ENCODE measurements at places on chromosomes 1 and 21.

GRCh38 chr1:53585129-53585528, 125.9 kb downstream of the DMRTB1 start:
- no peak for DNase-seq

DNA sequence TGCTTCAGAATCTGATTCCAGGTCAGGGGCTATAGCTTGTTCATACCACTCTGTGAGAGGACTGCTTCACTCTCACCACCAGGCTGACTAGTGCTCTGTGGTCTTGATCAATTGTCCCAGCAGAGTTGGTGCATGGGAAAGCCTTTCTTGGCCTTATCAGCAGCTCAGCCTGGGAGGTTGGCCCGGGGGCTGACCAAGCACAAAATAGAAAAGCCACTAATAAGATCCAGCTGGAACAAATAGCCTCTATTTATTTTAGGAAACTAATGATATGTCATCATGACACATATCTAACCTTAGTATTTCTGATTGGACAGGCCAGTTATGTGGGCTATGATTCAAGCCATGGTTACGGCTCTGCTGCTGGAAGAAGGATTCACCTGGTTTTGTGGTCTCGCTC, 134.2 kb downstream of the GDAP2 start:
- DNase-seq: no peak

DNA sequence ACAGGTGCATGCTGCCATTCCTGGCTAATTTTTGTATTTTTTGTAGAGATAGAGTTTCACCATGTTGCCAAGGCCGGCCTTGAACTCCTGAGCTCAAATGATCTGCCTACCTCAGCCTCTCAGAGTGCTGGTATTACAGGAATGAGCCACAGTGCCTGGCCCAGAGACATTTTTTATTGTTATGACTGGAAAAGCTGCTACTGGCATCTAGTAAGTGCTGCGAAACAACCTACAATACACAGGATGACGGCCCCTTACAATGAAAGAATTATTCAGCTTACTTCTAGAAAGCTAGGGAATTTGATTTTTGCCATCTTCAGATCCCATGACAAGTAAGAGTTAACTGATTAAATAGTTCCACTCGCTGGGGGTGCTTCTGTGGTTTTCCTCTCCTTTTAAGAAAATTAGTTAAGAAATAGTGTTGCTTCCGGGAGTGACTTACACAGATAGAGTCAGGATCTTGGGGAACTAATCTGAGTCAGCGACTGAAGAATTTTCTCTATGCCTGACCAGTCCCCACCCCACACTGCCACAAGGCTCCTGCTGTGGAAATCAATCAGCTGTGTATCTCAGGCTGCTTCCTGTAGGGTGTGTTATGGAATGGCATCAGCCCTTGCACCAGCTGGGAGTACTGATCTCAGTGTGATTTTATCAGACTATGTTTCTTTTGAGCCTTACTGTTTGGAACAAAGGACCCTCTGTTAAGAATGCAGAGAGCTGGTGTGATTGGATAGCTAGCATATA, 93.0 kb upstream of the BMP8A start:
- no peak for DNase-seq

DNA sequence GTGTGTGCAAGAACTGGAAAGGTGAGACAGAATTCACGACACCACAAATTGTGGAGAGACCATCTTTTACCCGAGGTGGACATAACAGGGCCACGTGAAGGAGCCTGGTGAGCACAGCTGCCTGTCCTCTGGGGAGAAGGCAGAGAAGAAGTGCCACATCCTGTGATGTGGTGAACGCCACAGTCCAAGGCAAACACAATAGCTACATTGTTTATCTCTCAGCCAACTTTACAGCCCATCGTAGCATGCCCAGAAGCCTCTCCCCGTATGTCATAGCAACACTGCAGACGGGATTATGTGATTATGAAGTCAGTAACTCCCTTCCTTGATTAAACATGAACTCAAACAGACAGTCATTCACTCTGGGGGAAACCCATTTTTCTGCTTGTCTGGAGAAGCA, 612.2 kb downstream of the SMYD3 start:
- no peak for DNase-seq

GRCh38 chr1:151972542-151973248, 21.0 kb downstream of the S100A10 start:
- no peak for DNase-seq

GRCh38 chr1:182332261-182333060, 59.1 kb downstream of the GLUL start:
- DNase-seq: no peak

- DNase-seq: no peak
Measured at GRCh38 chr1:11571906-11572616, 82.2 kb downstream of the FBXO2 start.

DNA sequence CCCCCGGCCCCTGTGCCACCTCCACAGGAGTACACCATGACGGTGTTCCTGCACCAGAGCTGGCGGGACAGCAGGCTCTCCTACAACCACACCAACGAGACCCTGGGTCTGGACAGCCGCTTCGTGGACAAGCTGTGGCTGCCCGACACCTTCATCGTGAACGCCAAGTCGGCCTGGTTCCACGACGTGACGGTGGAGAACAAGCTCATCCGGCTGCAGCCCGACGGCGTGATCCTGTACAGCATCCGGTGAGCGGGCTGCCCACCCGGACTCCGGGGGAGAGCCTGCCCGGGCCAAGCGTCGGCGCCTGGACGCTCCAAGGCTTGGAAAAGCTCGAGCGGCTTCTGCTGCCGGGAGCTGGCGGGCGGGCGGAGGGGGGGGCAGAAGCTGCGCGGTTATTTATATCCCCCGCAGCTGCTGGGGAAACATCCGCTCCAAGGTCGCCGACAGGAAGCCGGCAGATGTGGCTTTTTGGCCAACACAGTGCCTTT, 6.4 kb downstream of the GABRD start:
- no peak for DNase-seq

DNA sequence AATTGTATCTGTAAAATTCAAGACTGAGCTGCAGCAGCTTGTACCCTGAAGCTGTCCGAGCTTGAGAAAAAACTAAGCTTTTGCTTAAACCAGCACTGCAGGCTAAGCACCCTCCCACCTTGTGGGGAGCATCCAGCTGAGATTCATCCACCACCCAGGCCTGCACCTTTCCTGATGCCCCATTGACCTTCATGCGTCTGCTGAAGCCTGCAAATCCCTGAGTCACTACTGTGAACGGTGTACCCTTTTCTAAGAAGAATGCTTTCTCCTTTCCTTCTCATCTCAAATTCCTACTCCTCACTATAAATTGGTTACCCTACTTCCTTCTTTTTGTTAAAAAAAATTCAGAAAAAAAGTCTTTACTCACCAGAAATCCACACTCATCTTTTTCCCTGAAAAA, 90.9 kb upstream of the RGS18 start:
- DNase-seq: no peak

DNA sequence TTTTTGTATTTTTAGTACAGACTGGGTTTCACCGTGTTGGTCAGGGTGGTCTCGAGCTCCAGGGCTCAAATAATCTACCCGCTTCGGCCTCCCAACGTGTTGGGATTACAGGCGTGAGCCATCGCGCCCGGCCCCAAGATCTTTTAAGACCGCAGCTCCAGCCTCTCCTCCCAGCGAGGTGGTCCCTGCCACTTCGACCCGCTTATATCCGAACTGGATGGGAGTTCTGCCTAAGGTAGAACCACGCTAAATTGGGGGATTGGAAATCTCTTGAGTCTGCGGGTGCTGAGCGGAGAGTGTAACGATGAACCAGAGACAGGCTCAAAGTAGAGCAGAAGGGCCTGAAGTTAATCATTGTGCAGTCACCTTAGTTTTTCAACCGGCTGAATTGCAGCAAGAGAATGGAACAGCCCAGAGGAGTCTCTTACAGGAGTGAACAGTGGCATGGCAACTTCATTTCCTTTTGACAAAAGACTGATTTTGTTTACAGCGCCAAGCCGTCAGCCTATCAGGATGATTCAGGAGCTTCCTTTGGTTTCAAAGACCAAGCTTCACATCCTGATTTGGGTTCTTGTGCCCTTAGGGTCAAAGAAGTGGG, 726 bp upstream of the CYB5R1 start:
- DNase-seq: no peak

- DNase-seq: no peak
Measured at GRCh38 chr1:56424744-56425493, 154.4 kb downstream of the PLPP3 start.

DNA sequence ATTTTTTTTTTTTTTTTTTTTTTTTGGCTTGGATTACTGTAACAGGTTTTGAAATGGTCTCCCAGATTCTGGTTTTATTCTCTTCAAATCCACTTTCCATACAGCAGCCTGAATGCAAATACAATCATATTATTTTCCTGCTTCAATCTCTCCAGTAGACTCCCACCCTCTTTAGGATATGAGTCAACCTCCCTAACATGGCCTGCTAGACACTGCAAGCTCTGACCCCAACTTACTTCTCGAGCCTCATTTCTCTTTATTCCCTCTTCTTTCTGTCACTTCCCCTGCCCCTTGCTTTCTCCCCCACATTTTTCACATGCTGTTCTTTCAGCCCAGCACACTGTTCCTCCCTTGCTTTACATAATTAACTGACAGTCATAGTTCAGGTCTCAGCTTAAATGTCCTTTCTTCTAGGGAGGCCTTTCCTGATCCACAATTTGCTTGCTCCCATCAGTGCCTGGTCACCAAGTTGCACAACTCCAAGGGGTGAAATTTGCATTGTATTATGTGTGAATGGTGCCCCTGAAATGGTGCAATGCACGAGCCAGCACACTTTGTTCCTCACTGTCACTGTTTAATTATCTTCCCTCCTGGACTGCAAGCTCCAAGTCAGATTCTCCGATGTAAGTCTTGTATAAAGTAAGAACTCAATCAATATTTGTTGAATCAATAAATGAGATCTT, 22.1 kb upstream of the IL19 start:
- DNase-seq: no peak

- no peak for DNase-seq
Measured at GRCh38 chr1:204451352-204452124, 39.9 kb upstream of the PPP1R15B start.

- no peak for DNase-seq
Measured at GRCh38 chr1:15992582-15993500, 11.2 kb upstream of the SRARP start.

GRCh38 chr1:209095627-209096595, 487.6 kb upstream of the CAMK1G start:
- DNase-seq: no peak

DNA sequence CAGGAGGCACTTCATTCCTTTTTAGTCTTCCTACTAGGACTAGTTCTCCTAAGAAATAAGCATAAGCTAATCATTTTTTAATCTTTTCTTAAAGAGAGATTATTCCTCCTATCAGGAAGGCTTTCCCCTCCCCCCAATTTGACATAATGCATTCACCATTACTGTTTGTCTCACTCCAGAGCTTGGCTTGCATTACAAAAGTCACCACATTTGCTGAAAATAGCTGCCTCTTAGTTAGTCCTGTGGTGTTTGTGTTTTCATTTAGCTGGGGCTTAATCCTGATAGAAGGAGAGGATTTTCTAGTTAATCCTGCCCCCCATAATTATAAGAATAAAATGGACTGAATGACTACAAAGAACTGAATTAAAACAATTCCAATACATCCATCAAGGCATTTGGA, 307.1 kb upstream of the RRP15 start:
- no peak for DNase-seq

DNA sequence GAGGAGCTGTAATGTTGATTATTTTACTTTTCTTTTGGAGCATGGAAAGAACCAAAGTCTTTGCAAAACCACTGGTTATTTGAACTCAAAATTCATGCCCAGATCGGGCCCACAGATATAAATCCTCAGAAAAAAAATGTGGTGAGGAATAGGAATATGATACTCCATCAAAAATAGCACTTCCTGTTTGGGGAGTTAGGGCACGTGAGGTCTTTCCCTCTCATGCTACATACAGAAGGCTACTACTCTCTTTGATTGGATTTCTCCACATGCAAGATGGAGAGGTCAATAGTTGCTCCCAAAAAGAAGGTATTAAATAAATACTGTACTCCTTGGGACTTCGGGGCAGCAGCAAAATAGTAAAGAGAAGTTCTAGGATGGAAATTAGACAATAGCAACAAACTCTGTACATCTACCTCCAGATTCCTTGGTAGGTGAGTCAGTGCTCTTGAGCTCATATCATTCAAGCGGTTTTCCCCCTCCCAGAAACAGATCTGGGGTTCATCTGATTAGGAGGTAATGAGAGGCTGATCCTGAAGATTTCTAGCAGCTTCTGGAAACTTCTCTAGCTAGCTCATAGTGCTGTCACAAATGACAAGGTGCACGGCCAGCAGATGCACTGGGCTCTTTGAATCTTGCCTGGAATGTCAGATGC, 47.1 kb downstream of the SLC9C2 start:
- DNase-seq: no peak

DNA sequence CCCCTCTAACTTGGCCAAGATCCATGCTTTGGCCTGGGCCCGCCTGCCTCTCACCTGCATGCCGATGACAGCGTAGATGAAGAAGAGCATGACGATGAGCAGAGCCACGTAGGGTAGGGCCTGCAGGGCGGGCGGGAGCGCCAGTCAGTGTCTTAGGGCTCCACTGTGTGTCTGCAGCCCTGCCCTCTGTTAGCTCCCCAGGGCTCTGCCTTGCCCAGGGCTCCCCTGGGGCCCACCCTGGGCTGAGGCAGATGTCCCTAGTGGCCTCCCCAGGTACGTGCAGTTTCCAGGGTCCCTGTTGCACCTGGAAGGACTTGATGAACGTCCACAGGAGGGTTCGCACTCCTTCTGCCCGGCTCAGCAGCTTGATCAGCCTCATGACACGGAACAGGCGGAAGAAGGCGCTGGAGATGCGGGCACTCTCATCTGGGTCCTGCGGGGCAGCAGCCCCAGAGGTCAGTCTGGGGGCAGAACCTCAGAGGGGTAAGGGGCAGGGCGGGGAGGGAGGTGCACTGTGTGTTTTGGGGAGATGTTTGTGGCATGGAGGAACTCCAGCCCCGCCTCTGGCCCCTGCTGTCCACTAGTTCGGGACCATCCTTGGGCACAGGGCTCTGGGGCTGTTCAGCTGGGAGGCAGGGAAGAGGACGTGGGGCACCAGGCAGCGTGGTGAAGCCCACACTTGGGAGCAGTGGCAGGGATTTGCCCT, 29.8 kb upstream of the KIF21B start:
- no peak for DNase-seq

GRCh38 chr1:13881385-13882088, 181.5 kb downstream of the PRDM2 start:
- no peak for DNase-seq

GRCh38 chr1:86858524-86859261, 55.2 kb downstream of the SELENOF start:
- no peak for DNase-seq

DNA sequence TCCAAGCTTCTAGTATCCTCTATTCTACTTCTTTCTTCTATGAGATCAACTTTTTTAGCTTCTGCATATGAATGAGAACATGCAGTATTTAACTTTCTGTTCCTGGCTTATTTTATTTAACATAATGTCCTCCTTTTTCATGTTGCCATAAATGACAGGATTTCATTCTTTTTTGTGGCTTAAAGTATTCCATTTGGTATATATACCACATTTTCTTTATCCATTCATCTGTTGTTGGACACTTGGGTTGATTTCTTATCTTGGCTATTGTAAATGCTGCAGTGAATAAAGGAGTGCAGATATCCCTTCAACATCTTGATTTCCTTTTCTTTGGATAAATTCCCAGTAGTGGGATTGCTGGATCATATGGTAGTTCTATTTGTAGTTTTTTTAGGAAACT, 209.6 kb downstream of the GPR52 start:
- DNase-seq: no peak

Measured in activated CD8-positive, alpha-beta memory T cell treated with anti-CD3 and anti-CD28 coated beads for 48 hours (primary cell).